ENCODE measurements at places on chromosomes 13 and 19.
A peak's percentile ranks its signal among the peaks of the same experiment; 100 is the strongest.

DNA sequence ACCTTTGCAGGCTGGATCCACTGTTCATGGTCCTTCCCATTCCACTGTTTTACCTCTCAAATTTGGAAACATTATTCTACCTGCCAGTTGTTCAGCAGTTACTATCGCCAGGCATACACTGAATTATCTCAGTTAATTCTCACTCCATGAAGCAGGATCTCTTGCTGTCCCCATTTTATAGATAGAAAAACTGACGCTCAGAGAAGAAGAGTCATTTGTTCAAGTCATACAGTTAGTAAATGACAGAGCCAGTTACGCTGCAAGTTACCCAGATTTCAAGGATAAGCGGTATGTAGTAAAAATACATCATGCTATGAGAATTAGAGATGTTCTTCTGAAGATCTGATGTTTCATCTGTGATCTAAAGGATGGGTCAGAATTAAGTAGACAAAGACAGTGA, 40.2 kb upstream of the IGSF23 start:
- no peak for ATAC-seq

- peak; percentile 92 for ATAC-seq
Observed at GRCh38 chr19:49391581-49392399, 3.7 kb downstream of the KASH5 start.

- peak; percentile 80 for ATAC-seq
Observed at GRCh38 chr19:49106648-49107135, 7.5 kb upstream of the LIN7B start.

DNA sequence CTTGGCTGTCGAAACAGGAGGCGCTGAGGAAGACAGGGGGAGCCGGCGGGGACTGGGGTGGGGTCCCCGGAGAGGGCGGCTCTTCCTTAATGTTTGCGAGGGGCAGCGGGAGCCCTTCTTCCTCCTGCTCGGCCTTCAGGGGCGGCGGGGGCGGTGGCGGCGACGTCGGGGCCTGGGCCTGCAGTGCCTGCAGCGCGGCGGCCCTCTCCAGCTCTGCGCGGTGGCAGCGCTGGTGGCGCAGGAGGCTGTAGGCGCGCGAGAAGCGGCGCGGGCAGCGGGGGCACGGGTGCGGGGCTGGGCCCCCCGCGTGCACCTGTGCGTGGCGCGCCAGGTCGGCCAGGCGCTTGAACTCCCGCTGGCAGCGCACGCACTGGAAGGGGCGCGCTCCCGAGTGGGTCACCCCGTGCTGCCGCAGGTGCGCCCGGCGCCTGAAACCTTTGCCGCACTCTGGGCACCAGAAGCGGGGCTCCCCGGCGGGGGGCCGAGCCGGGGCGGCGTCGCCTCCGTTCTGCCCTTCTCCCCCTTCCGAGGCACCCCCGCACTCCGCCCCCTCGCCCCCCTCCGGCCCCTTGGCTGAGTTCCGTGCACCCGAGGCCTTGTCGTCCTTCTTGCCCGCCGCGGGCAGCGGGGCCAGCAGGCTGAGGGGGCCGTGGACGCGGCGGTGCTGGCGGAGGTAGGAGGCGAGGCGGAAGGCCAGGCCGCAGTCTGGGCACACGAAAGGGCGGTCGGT, 2.5 kb downstream of the ZNF579 start:
- ATAC-seq, result no peak

DNA sequence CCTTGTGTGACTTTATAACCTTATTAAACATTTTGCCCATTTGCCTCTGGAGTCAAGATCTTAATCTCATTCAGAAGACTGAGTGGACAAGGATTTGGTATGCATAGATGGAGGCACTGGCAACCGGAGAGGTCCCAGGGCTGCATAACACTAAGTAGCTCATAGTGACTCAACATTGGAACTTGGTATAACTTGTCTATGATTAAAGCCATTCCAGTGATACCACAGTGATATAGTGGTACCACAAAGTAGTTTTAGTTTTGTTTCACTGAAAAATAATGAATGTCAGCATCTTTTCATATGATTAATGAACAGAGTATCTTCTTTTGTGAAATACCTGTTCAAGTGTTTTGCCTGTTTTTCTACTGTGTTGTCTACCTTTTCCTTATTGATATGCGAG, 26.4 kb downstream of the CDK8 start:
- ATAC-seq, result peak; percentile 24

- ATAC-seq, result no peak
Observed at GRCh38 chr19:52695996-52696395, 38.8 kb downstream of the ZNF611 start.

DNA sequence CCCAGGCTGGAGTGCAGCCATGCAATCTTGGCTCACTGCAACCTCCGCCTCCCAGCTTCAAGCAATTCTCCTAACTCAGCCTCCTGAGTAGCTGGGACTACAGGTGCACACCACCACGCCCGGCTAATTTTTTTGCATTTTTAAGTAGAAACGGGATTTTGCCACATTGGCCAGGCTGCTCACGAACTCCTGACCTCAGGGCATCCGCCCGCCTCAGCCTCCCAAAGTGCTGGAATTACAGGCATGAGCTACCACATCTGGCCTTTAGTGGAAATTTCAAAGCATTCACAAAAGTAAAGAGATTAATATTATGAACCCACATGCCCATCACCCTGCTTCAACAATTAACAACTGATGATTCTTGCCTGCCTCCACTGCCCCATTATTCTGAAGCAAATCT, 20.5 kb upstream of the LATS2 start:
- ATAC-seq, result no peak

- no peak for ATAC-seq
Observed at GRCh38 chr13:69857183-69857821, 250.3 kb upstream of the ATXN8OS start.

DNA sequence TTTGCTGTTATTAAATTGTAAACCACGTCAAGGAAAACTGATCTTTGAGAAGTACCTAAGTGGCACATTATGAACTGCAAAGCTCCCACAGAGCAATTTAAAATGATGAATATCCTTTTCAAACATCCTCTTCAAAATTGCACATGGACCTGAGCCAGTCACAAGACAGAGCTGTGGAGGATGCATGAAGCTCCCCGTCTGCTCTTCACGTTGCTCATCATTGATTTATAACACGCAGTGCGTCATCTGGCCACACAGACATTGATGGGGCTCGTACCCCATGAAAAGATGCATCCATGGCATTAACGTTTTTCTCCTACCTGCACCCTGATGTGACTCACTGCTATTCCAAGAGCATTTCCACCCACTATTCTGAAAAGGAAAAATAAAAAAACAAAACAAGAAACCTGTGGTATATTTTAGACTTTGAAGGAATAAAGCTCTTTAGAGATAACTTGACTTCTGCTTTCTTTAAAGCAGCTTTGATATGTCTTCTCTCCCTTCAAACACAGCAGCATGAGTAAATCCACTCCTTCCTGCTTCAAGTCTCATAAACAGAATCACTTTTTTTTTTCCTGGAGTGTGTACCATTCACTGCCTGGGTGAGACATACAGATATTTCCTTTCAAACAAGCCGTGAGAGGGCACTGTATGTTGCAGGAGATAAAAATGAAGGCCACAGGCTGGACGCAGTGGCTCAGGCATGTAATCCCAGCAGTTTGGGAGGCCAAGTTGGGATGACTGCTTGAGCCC, 7.2 kb upstream of the SERTM1 start:
- ATAC-seq, result no peak

DNA sequence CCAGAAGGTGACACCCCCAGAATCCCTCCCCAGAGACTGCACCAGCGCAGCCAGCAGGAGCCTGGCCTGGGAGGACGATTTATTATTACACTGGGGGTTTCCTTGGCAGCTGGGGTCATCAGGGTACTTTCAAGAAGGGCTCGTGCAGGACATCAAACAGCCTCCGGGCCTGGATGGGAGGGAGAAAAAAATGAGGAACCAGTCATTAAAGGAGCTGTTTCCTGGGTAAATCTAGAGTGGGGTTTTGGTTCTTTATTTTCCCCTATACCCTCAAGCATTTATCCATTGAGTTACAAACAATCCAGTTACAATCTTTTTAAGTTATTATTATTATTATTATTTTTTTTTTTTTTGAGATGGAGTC, 3.1 kb downstream of the POLR1G start:
- ATAC-seq, result no peak

DNA sequence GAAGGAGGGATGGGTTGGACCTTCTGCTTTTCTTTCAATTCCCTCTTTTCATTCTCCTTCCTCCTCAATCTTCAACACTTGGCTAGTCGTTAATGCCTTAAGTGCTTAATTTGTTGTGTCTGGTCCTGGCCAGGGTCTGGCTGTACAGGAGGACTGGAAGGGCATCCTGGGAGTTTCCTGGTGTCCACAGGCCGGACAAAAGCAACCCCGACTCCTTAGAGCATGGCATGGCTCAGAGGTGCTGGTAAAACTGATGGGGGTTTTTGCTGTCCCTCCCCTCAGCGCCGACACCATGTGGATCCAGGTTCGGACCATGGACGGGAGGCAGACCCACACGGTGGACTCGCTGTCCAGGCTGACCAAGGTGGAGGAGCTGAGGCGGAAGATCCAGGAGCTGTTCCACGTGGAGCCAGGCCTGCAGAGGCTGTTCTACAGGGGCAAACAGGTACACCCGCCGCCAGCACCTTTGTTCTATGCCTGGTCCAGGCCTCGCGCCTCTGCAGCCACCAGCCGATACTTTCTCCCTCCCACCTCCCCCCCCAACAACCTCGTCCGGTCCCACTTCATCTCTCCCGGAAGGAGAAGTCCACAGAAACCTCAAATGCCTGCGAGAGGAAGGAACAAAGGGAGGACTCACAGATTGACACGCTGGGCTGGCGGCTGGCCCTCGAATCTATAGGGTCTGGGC, 1.4 kb downstream of the UHRF1 start:
- ATAC-seq, result no peak

DNA sequence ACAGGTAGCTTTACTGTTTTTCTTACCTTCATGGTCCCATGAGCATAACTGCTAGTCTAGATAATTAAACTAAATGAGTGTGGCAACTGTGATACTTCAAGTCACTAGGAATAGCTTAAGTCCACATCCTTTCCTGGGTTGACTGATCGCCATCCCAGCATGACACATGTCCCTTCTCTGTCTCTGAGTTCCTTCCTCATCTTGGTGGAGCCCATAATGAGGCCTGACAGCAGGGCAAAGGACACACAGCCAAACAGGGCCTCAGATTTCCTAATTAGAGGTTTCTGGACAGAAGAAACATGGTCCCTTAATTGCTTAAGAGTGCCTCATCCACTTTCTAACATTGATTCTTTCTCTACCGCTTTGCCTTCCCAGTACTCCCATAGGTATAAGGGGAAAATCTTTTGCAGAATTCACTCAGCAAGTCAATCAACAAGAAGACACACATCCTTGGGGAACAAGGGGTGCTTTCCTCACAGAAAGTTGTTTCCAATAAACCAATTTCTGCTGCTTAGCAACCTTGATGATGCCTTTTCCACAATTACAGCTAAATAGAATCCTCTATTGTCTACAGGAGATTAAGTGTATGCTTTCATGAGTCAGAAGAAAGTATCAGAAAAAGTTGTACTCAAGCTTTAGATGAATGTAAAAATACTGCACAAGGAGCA, 208.3 kb upstream of the SERP2 start:
- no peak for ATAC-seq

GRCh38 chr19:44891016-44891882, at the start of gene TOMM40:
TSS of gene TOMM40 (plus strand) at chr19:44891254. CDS start at chr19:44891416, 162 bp downstream.
- no peak for ATAC-seq

- no peak for ATAC-seq
Observed at GRCh38 chr19:49364083-49364737, 533 bp downstream of the DKKL1 start.

DNA sequence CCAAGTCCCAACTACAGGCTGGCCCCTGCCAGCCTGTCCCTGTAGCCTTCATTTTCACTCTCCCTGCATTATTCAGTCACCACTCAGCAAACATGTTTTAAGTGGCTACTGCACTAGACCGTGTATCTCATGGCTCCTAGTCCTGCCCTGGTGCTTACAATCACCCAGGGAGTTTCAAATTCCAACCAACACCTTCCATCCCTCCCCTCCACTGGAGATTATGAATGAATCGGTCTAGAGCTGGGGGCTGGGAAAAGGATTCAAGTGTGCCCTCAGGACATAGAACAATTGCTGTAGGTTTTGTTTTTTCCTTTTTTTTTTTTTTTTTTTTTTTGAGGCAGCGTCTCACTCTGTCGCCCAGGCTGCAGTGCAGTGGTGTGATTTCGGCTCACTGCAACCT, 15.0 kb upstream of the TNFAIP8L1 start:
- no peak for ATAC-seq

DNA sequence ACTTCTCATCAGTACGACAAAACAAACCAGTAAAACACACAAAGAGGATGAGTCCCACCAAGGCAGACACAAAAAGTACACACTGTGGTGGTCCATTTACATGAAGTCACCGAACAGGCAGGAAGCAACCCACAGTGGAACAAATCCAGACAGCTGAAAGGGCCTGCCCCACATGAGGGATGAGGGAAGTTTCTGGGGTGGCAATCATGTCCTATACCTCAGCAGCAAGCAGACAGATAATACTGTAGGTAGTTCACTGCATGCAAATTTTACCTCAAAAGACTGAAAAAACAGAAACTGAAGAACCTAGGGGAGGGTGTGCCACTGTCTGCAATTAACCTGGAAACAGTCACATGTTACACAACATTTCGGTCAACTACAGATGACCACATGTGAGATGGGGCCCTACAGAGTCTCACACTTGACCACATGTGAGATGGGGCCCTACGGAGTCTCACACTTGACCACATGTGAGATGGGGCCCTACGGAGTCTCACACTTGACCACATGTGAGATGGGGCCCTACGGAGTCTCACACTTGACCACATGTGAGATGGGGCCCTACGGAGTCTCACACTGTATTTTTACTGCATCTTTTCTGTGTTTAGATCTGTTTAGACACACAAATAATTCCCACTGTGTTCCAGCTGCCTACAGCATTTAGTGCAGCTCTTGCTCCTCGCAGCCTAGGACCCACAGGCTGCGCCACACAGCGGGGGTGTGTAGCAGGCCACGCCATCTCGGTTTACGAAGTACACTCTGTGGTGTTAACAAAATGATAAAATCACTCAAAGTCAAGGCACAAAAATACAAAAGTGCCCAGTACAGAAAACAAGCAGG, 22.2 kb downstream of the PCID2 start:
- ATAC-seq, result peak; percentile 44

- no peak for ATAC-seq
Observed at GRCh38 chr19:57099199-57099661, 20.6 kb upstream of the USP29 start.

DNA sequence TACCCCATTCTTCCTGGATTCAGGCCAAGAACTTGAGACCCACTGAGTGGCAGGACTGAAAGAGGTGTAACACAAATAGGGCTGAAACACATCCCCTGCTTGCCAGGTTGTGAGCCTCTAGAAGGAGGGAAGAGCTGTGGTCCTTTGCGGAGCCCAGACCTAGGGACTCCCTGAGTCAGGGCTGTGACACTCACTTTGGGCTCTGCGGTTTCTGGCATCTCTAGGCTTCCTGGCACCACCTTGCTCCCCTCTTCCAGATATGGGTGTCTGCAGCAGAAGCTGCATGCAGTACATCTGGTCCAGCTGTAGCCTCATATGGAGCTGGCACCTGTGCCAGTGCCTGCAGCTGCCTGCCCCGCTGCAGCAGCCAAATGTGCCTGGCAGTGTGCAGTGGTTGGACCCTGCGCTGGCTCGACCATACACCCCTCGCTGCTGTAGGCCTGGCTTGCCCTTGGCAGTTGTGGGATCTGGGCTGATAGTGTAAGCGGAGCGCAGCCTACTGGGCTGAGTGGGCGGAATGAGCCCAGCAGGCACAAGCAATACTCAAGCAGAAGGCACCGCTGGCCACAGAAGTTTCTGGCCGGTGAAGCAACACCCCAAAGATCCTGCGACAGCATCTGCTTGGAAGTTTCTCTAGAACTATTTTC, 290.4 kb downstream of the SLITRK6 start:
- ATAC-seq, result no peak

- ATAC-seq, result peak; percentile 82
Observed at GRCh38 chr19:872266-872951, 12.9 kb downstream of the CFD start.

All from activated CD4-positive, CD25-positive, alpha-beta regulatory T cell treated with anti-CD3 and anti-CD28 coated beads, Interleukin-2, amount 50 U/mL, for 24 hours (primary cell).